ENCODE measurements at places on chromosomes 12 and 14.

DNA sequence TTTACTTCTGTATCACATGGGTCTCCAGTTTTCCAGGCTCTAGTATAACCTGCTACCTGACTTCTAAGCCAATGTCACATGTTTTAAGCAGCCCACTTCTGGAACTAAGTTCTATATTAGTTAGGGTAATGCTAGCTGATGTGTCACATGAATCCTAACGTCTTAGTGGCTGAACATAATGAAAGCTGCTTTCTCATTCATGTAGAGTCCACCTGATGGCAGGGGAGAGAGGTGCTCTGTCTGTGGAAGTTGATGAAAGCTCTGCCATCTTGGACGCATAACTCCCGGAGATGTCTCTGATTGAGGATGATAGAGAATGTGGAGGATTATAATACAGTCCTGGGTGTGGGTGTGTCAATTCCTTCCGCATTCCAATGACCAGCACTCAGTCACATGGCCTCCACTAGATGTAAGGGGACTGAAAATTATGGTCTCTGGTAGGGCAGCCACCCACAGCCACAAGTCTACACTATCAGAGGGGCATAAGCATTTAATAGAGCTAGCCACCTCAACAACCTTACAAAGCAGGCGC, 234.4 kb upstream of the CRY1 start:
- no peak for DNase-seq

- DNase-seq: no peak
These were observed 34.4 kb downstream of the PPTC7 start for GRCh38 chr12:110548678-110549077.

DNA sequence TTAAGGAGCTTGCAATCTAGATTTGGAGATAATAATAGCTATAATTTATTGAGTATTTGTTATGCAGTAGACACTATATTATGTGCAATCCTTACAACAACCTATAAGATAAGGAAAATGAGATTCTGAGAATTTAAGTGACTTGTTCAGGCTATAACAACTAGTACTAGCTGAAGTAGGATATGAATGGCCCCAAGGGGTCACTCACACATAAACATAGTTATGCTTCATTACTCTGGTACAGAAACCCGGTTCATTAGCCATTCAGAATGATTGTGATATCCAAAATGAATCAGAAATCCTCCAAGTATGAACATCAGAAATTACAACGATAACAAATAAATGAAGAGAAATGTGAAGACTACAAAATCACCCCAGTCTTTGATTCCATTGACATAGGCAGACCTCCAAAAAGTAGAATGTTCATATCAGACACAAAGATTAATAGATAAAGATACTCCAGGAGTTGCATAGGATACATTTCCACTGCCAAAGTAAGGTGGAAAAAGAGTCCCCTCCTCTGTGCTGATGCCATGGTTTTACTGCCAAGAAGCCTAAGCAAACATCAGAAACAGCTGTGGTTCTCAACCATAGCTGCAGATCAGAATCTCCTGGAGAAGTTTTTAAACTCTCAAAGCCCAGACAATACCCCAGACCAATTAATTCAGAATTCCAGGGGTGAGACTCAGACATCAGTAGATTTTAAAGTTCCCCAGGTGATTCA, 8.6 kb upstream of the NID2 start:
- DNase-seq: no peak

- DNase-seq: no peak
These were observed at the start of gene TMEM121 for GRCh38 chr14:105525861-105526775. TMEM121 (plus strand) TSS chr14:105526583; CDS start chr14:105528835, 2,252 bp downstream.

- DNase-seq: no peak
These were observed 20.5 kb upstream of the TMEM233 start for GRCh38 chr12:119573086-119573485.

GRCh38 chr14:69855180-69855832, 23.9 kb upstream of the SMOC1 start:
- no peak for DNase-seq

GRCh38 chr14:81169711-81170103, 51.1 kb downstream of the GTF2A1 start:
- no peak for DNase-seq

DNA sequence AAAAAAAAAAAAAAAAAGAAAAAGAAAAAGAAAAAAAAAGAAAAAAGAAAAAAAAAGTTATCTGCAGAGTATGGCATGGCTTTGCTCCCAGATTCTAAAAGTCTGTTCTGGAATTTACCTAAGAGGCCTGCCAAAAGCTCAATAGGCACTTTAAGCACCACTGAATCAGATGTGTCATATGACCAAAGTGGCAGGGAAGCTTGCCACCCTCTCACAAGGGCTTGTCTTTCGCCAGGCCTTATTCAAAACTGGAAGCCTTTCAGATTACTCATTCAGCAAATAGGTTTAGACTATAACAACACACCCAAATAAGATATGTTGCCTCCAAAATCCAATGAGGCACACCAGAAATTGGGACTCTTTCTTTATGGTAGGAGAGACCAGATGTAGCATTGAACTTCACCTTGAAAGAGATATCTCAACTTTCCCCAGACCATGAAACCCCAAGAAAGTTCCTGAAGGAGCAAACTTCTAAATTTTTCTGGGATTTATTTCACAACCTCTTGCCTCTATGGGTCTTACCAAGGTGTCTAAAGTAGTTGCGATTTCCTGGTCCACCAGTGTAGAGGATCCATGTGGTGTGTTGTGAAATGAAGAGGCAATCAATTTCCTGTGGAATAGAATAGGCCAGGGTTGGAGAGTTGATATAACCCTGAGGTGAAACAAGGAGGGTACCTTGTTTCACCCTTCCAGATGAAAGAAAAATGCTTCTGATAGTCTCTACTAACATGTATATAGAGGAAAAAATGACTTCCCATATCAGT, 218.8 kb downstream of the DAD1 start:
- DNase-seq: no peak

GRCh38 chr12:77433799-77434198, 368.4 kb upstream of the E2F7 start:
- no peak for DNase-seq

DNA sequence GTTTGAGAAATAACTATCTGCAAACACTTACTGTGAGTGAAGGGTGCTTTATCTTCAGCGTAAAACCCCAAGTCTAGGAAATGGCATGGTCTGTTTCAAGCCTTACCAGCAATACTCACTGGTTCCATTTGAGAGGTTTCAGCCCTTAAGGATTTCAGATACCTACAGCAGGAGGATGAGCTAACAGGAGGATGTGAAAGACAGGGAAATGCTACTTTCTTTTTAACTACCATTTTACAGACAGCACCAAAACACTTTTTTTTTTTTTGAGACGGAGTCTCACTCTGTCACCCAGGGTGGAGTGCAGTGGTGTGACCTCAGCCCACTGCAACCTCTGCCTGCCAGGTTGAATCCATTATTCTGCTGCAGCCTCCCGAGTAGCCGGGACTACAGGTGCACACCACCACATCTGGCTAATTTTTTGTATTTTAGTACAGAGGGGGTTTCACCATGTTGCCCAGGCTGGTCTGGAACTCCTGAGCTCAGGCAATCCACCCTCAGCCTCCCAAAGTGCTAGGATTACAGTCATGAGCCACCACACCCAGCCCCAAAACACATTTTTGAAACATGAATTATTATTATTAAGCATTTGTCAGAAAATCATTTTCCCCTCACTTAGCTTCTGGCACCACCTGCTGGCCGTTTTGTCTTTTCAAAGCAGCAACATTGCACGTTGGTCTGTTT, 4.6 kb downstream of the MTRFR start:
- peak; percentile 42 for DNase-seq

DNA sequence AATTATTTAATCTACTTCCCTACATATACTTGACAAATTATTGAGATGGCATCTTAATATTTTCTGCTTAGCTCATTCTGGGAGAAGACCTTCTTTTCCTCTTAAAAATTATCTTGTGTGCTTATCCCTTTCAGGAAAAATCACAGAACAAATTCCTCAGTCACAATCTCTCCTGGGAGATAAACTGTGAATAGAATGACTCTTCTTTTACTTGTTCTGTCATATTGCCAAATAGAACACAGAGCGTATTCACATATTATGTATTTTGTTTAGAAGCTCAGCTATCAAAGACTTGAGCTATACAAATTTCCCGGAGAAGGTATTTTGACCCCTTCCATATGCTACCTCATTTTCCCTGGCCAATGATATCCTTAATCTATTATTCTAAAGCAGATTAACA, 146.7 kb downstream of the TMEM117 start:
- DNase-seq: no peak

GRCh38 chr14:26791117-26791806, 193.4 kb upstream of the NOVA1 start:
- DNase-seq: no peak
